ENCODE measurements at places on chromosomes 11 and 22.
A peak's percentile ranks its signal among the peaks of the same experiment; 100 is the strongest.

DNA sequence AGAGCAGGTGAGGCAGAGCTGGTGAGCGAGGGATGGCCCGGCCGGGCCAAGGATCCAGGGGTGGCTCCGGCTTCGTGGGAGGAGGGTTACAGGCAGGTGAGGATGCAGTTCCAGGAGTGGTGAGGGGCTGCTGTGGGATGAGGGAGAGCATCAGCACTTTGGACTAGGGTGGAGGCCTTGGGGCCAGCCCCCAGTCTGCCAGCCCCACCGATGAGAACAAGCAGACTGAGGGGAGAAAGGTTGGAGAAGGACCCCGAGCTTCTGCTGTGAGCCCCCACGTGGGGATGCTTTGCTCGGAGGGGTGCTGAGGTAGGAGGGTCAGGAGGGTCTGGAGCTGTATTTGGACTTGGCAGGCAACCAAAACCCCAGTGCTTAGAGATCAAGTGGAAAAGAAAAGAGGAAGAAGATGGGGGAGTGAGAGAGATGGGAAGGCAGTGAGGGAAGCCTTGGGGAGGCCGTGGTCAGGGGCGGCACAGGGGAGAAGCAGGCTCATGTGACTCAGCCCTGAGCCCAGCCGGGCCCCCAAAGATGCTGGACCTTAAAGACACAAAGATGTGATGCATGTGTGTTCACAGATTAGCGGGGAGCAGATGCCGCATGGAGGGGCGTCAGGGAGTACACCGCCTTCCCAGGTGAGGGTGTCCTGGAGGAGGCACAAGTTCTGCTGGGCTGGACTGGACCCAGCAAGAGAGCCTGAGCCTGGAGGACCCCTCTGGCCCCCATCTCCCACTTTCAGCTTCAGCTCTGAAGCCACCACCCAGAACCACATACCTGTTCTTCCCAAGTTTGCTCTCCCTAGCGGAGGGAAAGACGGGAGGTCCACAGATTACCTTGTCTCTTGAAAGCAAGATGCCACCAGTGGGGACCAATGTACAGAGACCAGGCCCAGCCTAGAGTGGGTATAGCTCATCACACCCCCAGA is 91.3 kb downstream of the CDKN1C start:
- DNase-seq, result no peak

- no peak for DNase-seq
Measured at GRCh38 chr22:49779853-49780697, 47.6 kb downstream of the BRD1 start.

GRCh38 chr11:30873924-30874610 is 287.9 kb upstream of the MPPED2 start:
- no peak for DNase-seq

DNA sequence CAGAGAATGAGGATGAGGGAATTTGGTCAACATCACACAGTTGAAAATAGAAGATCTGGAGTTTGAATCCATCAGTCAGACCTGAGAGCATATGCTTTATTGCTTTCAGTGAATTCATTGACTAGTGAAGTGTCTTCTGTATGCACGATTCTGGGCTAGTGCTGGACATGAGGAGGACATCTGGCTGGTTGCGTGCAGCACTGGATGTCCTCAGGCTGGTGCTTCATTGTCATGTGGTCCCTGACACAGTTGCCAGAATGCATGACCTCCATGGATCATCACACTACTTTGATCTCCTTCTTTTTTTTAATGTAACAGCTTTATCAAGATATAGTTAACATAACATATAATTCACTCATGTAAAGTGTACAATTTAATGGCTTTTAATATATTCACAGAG is 44.5 kb upstream of the MMP7 start:
- no peak for DNase-seq

DNA sequence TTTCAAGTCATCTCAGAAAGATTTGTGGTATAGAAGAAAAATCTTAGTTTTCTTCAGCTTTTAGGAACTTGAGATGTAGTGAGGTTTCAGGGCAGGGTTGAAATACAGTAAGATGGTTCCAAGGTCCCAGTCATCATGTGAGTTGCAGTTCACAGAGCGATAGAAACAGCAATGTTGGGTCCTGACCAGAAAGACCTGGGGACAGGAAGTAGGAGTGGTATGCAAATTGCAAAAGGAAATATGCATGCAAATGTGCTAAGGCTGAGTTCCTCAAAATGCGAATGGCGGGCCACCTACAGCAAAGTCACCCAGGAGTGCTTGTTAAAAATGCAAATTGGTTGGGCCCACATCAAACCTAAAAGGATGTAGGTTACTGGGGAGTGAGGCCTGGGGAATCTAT is 1032.7 kb upstream of the TENM4 start:
- DNase-seq, result no peak

- no peak for DNase-seq
Measured at GRCh38 chr11:45988921-45989320, 66.5 kb downstream of the LARGE2 start.

GRCh38 chr11:74480688-74481417 is 12.7 kb downstream of the LIPT2 start:
- no peak for DNase-seq

GRCh38 chr11:60469723-60470122 is 14.1 kb downstream of the MS4A1 start:
- DNase-seq, result no peak

DNA sequence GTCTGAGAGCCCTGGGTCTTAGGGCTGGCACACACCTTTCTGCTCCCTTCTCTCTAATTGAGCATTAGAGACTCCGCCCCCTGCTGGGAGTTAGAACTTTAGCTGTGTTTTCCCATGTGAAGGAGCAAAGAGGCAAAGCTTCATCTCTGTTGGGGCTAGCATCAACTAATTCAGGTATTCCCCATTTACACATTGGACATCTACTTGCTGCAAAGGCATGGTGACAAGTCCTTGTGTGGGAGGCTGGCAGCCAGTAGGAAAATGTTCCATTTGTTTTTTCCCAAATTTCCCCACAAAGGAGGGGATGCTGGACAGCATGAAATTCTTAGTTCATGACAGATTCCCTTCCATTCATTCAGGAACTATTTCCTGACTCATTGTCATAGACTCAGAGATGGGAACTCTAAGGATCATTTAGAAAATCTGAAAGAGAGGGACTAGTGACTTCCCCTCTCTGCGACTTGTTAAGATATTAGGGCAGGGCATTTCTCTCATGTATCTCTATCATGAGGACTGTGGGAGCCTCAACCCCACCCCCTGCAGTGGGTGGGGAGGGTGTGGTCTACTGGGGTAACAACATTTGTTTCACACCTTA is 3.6 kb downstream of the CD44 start:
- peak; percentile 69 for DNase-seq

- DNase-seq, result no peak
Measured at GRCh38 chr22:48245196-48245485, 1482.7 kb downstream of the TBC1D22A start.

DNA sequence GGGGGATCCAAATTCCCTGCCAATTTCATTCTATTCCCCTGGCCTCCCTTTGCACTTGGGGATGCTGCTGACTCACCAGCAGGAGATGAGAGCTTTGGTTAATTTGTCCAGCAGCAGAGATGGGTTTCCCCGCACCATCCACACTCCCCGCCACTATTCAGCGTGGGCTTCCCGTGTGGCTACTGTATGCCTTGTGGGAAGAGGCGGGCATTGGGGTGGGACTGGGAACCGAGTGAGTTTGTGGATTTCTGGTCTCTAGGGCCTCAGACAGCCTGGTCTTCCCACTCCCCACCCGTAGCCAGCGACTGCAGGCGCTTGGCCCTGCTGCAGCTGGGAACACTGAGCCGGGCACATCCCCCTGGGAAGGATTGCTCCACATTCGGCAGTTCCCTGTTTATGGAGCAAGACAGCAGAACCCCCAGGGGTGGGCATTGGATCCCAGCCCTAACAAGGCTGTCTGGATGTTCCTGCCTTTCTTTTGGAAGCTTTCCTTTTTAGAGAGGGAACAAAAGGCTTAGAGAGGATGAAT is 23.4 kb downstream of the KIAA1671 start:
- DNase-seq, result no peak

Data from activated CD4-positive, alpha-beta T cell treated with anti-CD3 and anti-CD28 coated beads for 36 hours (primary cell).